ENCODE measurements at places on chromosomes 6 and 20.

DNA sequence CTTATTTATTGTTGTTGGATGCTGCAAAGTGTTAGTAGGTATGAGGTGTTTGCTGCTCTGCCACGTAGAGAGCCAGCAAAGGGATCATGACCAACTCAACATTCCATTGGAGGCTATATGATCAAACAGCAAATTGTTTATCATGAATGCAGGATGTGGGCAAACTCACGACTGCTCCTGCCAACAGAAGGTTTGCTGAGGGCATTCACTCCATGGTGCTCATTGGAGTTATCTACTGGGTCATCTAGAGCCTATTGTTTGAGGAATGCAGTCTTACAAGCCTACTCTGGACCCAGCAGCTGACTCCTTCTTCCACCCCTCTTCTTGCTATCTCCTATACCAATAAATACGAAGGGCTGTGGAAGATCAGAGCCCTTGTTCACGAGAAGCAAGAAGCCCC, 12.1 kb downstream of the MICB start:
- DNase-seq, result no peak

DNA sequence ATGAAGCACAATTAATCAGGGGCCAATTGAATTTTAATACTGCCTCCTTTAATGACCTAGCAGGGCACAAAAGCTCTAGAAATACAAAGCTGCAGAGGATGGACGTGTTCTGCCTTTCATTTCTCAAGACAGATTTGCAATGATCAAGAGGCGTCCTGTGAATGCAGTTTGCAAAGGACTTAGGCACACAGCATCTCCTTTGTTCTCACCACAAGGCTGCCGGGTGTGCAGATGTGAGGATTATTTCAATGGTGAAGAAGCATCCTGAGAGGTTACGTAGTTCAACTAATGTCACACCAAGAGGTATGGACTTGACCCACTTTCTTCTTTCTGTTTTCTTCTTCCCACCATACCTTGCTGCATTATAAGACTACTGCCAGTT, 42.9 kb upstream of the SPTLC3 start:
- DNase-seq, result no peak

GRCh38 chr6:47669684-47670513, 28.5 kb upstream of the ADGRF4 start:
- DNase-seq, result peak; percentile 39

GRCh38 chr20:53691060-53691810, 97.6 kb upstream of the ZNF217 start:
- DNase-seq, result no peak

DNA sequence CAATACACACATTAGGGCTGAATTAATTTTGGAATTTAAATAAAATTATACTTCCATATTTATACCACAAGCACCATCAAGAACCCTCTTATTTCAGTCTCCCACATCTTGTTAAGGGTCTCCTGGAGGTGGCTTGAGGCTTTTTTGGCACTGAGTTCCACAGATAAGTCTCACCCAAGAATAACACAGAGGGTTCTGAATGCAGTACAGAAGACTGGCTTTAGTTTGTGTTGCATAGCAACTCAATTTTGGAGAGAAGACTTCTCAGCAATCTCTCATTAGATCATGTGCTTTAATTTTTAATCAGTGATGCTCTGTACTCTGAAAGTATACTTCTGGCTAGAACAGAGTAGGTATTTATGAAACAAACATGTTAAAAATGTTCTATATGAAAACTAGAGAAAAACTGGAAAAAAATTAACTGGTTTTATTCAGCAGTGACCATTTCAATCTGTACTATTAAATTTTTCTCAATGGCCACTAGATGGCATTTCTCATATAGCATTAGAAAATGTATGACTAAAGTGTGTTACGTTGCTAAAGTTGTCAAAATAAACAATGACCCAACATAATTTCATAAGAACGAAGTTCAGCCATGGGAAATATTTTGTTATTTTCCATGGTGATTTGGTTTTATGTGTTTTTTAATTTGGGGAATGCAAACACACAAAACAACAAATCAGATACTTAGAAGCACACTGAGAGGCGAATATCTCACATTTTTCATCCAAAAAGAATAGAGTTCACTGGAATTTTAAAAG, 32.7 kb upstream of the MAP7 start:
- peak; percentile 95 for DNase-seq

GRCh38 chr6:91497770-91498169, 910.9 kb upstream of the MAP3K7 start:
- DNase-seq, result no peak

DNA sequence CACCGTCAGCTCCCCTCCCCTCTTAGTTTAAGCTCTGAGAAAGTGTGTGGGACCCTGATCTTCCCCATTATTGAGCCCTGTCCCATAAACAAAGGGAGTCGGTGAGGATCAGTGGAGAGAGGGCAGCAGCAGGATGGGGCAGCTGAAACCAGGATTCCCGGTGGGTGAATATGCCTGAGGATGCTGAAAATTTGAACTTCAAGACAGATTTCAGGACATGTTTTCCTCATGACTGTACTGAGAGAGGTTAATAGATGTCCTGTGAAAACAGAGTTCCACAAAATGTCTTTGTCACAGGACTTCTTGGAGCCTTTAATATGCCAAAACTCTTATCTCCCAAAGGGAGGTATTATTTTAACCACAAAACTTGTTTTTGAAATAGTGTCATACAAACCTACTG, 53.5 kb upstream of the SLC22A16 start:
- DNase-seq, result peak; percentile 42

DNA sequence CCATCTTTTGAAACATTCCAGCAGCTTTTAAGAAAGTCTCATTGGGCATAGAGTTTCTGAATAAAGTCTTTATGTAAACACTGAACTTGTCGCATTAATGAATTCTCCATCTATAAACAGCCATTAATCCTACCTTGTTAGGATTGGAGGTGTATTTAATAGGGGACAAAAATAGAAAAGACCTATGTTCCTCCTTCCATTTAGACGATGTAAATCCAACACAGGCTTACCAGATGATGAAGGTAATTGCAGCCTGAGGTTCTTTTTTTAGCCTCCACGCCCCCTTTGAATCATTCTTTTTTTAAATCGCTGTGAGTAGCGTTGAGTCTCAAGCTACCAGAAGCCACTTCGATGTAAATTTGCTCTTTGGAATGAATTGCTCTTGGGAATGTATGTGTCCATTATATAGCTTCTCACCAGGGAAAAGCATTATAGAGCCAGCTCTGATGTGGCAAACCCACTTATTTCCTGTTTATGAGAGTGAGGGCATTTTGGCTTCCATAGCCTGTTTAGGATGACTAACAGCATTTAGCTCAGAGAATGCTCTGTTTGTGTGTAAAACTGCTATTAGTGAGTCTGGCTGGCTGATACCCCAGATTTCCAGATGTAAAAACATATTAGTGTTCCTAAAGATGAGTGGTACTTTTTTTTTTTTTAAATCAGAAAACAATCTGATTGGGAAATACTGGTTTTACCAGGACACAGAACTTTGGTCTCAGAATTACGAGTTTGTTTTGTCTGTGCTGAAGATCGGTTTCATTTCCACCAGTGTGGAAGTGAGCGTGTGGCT, 74.9 kb upstream of the CLDN20 start:
- DNase-seq, result peak; percentile 94

DNA sequence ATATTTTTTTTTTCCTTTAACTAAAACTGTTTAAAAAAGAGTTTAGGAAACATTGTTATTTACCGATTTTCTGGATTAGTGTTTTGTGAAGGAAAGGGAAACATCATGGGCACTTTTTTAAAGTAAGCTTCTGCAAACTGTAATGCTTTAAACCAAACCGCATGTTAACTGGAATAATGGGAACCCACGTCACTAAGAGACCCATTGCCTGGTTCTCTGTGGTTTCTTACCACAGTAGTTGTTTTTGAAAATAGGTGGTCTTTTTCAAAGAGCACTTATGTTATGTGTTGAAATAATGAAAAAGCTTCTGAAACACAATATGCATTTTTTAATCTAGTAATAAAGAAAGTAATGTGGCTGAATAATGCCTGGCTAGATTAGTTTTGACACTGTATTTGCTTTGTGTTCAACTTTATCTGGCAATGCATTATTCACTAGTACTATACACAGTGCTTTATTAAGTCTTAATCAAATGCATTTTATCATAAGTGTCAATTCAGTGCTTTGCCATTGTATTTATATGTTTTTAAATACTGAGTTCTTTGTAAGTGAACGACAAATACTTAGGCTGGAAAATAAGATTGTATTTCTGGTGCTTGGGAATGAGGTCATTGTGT, 754.1 kb upstream of the FLRT3 start:
- no peak for DNase-seq

DNA sequence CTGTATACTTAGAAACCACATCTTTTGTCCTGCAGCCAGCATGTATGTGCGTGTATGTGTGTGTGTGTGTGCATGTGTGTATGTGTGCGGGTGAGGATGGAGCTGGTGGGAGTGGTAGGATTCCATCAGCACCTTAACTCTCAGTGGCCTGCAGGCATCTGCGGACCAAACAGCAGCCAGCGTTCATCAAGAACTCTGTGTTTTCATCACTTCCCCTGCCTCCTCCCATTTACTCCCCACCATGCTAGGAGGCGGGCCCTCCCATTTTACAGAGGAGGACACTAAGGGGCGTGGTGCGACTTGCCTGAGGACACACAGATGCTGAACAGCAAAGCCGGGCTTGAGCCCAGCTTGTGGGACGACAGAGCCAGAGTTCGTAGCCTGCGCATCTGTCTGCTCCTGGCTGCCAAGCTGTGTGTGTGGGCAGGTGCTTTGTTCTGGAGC, 8.9 kb downstream of the VSTM2L start:
- peak; percentile 62 for DNase-seq

DNA sequence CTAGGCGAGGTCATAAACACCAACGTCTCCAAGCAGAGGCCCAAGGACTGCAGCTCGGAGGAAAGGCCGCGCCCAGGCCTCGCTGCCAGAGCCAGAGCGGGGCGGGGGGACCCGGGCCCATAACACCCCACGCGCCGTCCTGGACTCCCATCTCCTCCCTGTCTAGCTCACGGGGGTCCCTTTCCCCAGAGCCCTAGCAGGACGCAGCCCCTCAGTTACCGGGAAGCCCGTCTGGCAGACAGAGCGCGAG, 44.9 kb downstream of the MDFI start:
- no peak for DNase-seq

DNA sequence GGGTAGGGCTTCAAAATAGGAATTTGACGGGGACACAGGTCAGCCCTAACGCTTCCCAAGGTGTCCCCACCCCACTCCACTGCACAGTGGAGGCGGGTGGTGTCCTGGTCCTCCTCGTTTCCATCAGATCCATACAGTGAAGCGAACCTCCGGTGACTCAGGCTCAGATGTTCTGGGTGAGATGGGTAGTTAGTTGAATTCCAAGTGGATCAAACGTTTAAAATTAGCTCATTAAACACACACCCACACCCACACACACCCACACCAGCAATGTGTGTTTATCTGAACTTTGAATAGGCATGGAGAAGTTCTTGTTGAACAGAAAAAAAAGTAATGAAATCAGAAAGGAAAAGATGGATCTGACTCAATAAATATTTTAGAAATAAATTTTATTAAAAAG, 58.9 kb downstream of the CDH4 start:
- DNase-seq, result no peak

DNA sequence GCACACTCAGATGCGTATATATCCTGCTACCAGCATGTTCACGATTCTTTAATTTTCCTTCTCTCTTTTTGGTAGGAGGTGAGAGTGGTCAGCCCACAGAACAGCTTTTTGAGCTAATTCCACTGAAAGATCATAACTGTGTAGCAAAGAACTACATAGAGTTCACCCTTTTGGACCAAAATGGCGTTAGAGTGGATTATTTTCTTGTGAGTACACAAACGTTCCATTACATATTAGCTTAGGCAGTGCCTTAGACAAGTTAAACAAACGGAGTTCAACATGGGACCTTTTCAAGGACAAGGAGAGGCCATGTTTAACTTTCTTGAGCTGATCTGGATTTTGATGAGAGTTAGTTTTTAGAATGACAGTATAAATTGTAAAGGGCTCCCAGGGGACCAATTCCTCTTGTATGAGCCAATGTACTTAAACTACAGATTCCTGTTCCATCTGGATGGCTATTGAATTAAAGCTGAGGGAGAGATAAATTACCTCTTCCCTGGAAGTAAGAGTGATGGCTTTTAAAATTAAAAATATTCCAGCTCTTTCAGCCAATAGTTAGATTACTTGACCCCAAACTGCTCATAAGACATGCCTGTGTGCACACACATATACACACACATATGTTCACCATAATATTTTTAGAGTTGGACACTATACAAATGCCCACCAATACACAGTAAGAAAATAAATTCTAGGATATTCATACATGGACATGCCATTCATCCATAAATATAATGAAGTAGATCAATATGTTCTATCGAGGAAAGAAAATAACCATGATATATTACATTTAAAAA, 25.6 kb upstream of the ARMH2 start:
- peak; percentile 18 for DNase-seq

DNA sequence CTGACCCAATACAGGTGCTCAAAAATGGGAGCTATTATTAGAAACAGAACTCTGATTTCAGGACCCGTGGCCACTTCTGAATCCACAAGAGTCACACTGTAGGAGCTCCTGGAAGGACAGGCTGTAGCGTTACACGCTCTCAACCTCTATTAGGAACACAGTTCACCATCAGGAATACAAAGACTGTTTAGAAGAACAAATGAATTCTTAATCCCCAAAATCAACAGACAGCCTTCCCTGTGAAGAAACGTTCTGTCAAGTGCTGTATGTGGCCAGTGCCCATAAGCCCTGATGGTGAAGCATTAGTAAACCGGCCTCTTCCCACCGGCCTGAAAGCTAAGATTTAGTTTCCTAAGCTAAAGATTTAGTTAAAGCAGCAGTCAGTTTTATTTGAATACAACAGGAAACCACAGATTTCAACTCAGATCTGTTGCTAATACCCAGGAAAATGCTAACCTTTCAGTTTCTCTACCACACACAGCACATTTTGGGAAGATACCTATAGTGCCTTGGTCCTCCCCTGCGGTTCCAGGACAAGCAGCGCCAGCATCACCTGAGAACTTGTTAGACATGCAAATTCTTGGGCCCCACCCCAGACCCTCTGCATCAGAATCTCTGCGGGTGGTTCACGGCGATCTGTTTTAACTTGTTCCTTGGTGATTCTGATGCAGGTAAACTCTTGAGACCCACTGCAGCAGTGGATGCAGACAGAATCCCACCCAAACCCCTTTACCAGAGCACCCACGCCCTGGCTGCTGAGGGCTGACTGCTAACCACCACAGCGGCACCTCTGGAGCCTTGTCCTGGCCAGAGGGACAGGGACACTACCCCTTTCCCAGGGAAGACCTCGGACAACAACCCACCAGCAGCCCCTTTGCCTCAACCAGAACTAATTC, 33.4 kb downstream of the MTRES1 start:
- DNase-seq, result peak; percentile 29

DNA sequence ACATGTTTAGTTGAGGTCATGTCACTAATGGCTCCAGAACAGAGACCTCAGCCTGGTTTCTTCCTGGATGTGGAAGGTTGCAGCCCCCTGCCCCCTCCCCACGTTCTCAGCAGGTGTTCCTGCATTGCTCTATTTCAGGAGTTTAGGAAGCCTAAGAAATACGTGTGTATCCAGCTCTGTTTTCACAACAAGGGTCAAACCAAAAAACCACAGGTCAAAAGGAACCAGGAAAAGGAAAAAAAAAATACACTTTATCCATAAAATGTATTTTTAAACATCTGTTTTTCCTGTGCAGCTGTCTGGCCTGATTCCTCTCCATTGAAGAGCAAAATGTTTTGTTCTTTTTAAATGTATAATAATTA, 107.9 kb upstream of the PLEKHG1 start:
- no peak for DNase-seq

Data from choroid plexus epithelial cell (primary cell).